G401 (cell line): ENCODE measurements at places on chromosomes 1 and 21.

DNA sequence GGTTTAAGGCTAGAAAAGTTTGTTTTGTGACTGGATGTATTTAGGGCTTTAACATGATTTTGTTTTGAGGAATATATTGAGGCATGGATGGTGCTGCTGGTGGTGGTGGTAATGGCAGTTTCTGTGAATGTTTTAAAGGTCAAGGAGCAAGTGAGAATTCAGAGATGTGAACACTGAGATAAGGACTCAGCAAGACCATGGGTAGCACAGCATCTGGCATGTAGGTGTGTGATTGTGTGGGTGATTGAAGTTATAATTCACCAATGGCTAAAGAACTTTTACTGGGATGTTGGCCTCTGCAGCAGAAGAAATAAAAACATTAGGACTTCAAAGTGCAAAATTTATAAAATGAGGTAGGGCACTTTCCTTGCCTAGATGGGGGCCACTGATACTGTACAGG is 65.9 kb downstream of the MACF1 start:
- DNase-seq, result no peak

DNA sequence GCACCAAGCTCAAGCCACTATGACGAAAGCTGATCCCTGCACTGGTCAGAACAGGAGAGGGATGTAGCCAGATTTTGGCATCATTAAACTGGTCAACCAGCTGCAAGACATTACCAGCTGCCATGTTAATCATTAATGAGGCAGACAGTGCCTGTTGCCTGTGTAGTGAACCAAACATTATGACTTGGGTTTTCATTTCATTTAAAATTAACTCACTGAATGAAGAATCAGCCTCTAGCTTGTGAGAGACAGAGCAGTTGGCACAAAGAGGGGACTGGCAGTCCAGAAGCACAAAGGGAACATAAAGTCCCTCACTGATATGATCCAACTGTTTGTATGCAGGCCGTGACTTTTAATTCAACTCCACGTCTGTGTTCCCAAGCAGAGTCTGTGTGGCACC is 318.9 kb downstream of the SEC16B start:
- no peak for DNase-seq

GRCh38 chr21:38621132-38621531 is 122.9 kb upstream of the ERG start:
- no peak for DNase-seq

DNA sequence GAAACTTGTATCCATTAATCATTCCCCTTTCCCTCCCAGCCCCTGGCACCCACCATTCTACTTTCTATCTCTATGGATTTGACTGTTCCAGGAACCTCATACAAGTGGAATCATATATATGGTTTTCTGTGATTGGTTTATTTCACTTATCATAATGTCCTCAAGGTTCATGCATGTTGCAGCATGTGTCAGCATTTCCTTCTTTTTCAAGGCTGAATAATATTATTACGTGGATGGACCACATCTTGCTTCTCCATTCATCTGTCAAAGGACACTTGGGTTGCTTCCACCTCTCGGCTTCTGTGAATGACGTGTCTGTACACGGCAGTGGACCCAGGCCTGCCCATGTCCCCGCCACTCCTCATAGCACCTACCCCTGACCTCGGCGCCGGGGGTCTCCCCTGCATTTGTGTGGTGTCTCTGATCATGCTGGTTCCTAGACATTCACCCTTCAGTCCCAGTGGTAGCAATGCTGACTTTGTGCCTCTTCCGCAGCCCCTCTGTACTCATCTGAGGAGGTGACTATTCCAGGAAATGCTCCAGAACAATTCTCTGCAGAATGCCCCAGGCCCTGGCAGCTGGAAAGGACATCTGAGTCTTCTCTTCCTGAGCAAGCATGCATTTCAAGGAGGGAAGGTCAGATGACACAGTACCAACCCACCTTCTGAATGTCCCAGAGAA is 136.9 kb downstream of the PSMG1 start:
- DNase-seq, result no peak

- no peak for DNase-seq
Observed at GRCh38 chr1:3011127-3011526, 10.1 kb upstream of the ACTRT2 start.

- DNase-seq, result no peak
Observed at GRCh38 chr1:201517631-201518030, 10.7 kb upstream of the CSRP1 start.

- DNase-seq, result no peak
Observed at GRCh38 chr1:43207229-43207853, 35.2 kb downstream of the CFAP57 start.

GRCh38 chr1:85707267-85707989 is 805 bp downstream of the ZNHIT6 start:
- DNase-seq, result no peak
